ENCODE measurements at places on chromosomes 6 and 20.

GRCh38 chr6:6494677-6495076, 93.8 kb upstream of the LY86 start:
- DNase-seq: no peak

GRCh38 chr6:16092990-16093389, 35.9 kb upstream of the MYLIP start:
- no peak for DNase-seq

DNA sequence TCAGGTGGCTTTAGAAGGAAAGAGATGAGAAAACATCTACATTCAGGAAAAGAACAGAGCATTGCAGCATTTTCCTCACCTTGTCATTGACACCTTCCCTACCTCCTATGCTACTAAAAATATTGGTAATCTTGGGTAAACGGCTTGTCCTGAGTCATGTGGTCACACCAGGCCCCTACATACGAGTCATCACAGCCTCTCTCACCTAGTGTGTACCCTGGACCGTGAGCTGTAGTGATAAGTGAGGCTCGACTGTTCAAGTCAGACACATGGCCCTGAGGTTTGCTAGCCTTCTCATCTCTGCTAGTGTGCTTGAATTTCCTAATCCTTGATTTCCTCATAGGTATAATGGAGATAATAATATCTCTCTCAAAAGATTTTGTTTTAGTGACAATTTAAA, 29.6 kb upstream of the TMEM244 start:
- DNase-seq: no peak

GRCh38 chr20:50568549-50568942, 58.4 kb downstream of the PTPN1 start:
- peak; percentile 53 for DNase-seq

GRCh38 chr6:11929241-11929835, 82.8 kb upstream of the HIVEP1 start:
- no peak for DNase-seq

All from nucleus accumbens (tissue), 56 donors.